ENCODE measurements at places on chromosomes 3 and 15.

- no peak for DNase-seq
Observed at GRCh38 chr3:12797124-12797891, 828 bp downstream of the CAND2 start.

DNA sequence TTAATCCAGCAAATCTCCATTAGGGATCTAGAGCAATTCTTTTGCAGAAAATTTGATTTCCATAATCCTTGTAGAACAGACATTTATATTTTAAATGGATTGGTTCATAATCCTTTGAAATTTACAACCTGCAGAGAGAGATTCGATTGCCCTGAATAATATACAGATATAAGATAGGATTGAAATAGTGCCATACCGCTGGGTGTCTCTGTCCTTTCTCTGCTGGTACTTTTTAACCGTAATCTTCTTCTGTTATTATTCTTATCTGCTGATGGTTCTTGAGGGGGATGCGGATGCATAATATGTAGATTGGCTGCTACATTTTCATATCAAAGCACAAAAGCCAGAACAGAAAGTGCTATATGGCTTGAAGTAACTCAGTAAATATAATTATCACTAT is 182.2 kb downstream of the CFAP20DC start:
- DNase-seq: no peak

DNA sequence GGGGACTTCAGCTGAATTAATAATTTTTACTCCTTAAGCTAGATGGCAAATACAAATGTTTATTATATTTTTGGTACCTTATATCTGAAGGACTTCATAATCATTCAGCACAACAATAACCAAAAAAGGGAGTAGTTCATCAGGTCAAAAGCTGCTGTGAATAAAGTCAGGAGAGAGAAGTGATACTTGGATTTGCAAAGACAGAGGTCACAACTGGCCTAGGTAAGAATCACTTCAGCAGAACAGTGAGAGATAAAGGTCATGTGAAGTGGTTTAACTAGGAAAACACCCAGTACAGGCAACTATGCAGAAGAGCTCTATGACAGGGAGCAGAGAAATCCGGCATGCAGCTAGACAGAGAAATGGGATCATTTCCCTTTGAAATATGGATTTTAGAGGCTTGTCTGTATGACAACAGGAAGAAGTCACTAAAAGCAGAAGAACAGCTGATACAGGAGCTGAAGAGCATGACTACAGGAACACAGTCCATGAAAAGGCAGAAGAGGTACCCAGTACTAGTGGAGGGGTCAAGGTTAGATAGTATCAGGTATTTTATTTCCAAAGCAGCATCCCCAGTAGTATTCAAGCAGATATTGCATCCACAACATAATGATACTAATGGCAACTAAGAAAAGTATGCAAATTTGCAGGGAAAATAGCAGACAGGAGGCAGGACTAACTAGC is 25.7 kb downstream of the ZMAT3 start:
- no peak for DNase-seq

GRCh38 chr15:48720646-48721045 is 75.1 kb upstream of the FBN1 start:
- no peak for DNase-seq

DNA sequence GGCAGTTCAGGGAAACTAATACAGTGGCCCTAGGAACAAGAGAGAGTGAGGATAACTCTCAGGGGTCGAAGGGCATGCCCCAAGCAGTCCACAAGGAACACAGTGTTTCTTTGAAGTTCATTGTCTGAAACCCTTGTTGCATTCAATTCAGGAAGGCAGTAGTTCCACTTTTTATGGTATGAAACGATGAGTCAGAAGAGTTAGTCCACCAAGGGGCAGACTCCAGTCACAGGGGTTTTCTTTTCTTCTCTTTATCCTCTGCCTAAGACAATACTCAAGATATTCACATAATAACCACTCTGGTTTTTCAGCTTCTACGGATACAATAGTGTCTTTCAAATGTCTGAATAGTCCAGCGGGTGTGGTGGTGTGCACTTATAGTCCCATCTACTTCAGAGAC is 23.7 kb upstream of the TICRR start:
- DNase-seq: no peak

- no peak for DNase-seq
Observed at GRCh38 chr3:15165061-15165460, 41.0 kb upstream of the CAPN7 start.

DNA sequence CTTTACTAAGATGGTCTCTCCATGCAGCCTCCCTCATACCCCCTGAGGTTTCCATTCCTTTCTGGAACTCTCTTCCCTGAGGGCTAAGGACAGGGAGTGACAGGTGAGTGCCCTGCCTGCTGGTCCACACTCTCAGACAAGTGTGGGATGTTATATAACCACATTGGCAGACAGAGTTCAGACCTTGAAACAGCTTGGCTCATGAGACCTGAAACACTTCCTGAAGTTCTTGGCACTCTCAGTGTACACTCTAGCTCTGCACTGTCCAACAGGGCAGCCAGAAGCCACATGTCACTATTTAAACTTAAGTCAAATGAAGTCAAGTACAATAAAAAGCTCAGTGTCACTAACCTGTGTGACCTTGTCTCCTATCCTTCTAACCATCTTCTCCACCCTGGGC is 188.5 kb downstream of the ZNF621 start:
- DNase-seq: no peak

- no peak for DNase-seq
Observed at GRCh38 chr3:8451696-8452095, 49.9 kb upstream of the LMCD1 start.

DNA sequence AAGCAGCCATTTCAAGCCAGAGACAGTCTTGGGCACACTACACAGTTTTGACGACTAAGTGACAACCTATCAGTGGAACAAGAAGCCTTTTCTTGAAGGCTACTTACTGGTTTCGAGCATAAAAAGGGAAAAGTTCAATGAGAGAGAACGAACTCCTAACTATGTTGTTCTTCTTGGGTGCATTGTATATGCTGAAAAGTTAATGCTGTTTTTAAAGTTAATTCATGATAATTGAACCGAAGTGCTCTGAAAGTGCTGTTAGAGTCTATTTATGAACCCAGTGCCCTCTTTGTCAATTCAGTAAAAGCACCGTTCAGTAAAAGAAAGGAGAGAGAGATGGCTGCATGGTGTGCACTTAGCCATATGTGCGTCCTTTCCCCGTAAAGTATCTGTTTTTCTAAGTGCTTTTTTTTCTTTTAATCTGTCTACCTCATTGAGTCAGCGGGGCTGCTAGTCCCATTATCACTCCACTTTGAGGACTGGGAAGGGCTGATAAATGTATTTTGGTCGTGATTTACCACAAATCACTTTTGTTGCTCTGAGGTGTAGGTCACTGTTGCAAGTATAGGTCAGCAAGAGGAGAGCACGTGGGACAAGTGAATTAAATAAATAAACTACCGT is 380.7 kb upstream of the GOLIM4 start:
- DNase-seq: no peak

- DNase-seq: no peak
Observed at GRCh38 chr3:181823716-181824115, 112.0 kb downstream of the SOX2 start.

DNA sequence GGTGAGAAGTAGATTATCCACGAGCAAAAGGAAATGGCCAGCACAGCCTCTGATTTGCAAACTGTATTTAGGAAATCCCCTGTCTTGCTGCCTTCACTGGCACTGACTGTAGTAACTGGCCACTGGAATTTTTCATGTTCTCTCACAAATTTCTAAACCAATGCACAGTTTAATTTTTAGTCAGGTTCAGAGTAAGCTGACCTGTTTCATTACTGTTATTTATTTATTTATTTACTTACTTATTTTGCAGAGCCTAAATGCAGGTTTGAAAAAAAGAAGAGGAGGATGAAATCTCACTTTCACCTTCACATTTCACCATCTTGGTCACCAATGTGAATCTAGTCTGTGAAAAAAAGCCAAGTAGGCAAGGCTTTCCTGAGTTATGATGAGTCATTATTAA is 291.0 kb downstream of the PLOD2 start:
- DNase-seq: no peak

DNA sequence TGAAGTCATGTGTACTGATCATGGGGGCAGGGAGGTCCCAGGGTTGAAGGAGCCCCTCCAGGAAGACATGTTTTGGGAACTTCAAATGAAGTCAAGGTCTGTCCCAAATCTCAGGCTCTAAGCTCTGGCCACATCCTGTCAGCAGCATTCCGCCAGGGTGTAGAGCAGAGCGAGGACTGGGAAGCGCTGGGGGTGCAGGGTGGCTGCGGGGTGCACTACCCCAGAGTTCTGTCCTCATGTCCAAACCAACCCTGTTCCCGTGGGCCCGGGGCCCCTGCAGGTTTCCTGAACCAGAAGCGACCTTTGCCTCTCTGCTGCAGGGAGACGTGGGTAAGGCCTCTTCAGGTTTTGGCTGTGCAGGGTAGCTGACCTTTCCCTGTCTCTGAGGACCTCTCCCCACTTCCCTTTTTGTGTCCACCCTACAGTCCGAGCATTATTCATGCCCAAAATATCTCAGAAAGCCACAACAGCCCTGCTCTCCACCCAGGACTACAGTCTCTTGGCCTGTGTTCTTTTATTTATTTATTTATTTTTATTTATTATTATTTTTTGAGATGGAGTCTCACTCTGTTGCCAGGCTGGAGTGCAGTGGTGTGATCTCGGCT is 26.6 kb upstream of the FLNB start:
- no peak for DNase-seq

DNA sequence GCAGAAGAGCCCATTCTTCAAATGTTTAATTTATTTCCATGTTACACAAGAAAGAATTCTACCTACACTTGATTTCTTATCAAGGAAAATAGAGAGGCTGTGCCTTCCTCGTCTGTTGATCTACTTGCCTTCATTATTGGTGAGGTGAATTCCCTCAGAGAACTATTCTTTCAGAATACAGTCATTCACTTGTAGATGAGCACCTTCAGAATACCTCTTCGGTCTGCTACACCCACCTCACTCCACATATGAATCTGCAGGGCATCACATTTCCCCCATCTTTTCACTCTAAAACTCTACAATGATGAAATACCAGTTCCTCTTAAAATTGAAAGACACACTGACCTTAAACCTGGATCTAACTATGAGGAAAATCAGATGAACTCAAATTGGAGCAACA is 43.0 kb downstream of the TAFA4 start:
- no peak for DNase-seq

GRCh38 chr3:185981621-185982020 is 43.8 kb upstream of the TRA2B start:
- no peak for DNase-seq

DNA sequence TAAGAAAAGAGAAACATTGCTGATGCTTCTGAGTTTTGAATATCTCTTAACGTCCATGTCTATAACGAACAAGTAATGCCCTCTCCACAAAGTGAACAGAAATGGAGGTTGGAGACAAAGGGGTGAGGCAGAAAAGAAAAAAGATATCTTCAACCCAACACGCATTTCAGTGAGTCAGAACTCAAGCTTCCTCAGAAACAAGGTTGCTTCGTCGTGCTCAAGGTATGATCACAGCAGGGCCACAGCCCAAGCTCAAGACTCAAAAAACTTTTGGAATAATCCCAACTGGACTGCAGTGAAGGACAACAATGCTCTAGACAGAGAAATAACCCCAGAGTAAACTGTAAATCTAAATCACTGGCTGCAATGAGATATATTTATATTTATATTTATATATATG is 18.9 kb downstream of the WNT5A start:
- DNase-seq: no peak

GRCh38 chr15:69342460-69343076 is 43.9 kb downstream of the PAQR5 start:
- no peak for DNase-seq

GRCh38 chr15:27328608-27329007 is 357.6 kb downstream of the GABRG3 start:
- no peak for DNase-seq

- no peak for DNase-seq
Observed at GRCh38 chr3:147030274-147030673, 376.1 kb downstream of the ZIC4 start.

- no peak for DNase-seq
Observed at GRCh38 chr3:11536132-11536935, 107.4 kb downstream of the VGLL4 start.

GRCh38 chr3:117045143-117045542 is 335.6 kb downstream of the TUSC7 start:
- DNase-seq: no peak

- DNase-seq: no peak
Observed at GRCh38 chr15:86872782-86873181, 793.1 kb downstream of the AGBL1 start.

GRCh38 chr3:151638555-151639417 is 94.9 kb upstream of the AADACL2 start:
- DNase-seq: no peak

- DNase-seq: no peak
Observed at GRCh38 chr15:38622908-38623307, 58.3 kb upstream of the RASGRP1 start.

DNA sequence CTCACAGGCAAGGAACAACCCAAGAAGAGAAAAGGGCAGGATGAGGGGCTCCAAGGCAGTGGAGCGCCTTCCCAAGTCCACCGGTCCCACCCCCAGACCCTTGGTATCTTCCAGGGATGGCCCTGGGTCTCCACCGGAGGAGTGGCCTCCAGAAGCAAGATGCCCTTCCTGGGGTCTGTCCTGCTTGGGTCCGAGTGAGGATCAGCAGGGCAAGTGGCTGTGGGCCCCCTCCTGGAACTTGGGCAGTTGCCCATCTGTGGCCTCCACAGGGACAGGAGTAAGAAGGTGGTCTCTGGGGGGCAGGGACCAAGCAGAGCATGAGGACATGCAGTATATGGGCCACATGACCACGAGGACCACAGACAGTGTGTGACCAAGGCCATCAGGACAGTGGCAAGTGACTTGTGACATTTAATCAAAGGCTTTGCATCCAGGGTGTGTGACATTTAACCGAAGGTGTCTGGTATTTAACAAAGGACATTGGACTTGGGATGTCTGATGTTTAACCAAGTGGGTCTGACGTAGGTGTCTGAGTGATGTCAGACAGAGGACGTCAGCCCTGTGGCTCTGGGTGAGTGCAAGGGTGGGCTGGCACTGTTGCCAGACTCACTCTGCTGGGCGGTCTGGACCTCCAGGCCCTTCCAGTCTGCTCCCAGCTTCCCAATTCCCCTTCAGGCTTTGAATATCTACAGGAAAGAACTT is 34.7 kb downstream of the SCN5A start:
- DNase-seq: no peak

DNA sequence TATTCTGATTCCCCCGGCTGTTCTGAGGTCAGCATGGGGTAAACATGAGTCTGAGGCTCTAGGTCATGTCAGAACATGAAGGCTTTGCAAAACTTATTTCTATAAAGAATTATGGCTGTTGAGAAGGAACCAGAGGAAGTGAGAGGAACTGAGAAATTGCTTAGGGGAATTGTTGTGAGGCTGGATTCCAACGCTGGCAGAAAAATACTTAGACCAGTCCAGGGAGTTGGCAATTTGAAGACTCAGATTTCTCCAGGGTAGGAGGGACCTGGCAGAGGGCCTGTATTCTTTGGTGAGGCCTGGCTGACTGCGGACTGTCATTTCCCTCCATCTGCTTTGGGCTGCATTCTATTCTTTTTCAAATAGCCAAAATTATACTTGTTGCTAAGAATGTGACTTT is 155.5 kb downstream of the PLD1 start:
- no peak for DNase-seq

- no peak for DNase-seq
Observed at GRCh38 chr3:58666683-58667082, at the start of gene FAM3D. Gene FAM3D (minus strand): TSS chr3:58666774. CDS start chr3:58655563, 11,211 bp downstream.

GRCh38 chr3:79597709-79598108 is 170.1 kb downstream of the ROBO1 start:
- DNase-seq: no peak
